ENCODE measurements at places on chromosomes 2 and 18.
A peak's percentile ranks its signal among the peaks of the same experiment; 100 is the strongest.

- DNase-seq, result peak; percentile 96
Measured at GRCh38 chr2:20578895-20579825, 71.7 kb downstream of the HS1BP3 start.

DNA sequence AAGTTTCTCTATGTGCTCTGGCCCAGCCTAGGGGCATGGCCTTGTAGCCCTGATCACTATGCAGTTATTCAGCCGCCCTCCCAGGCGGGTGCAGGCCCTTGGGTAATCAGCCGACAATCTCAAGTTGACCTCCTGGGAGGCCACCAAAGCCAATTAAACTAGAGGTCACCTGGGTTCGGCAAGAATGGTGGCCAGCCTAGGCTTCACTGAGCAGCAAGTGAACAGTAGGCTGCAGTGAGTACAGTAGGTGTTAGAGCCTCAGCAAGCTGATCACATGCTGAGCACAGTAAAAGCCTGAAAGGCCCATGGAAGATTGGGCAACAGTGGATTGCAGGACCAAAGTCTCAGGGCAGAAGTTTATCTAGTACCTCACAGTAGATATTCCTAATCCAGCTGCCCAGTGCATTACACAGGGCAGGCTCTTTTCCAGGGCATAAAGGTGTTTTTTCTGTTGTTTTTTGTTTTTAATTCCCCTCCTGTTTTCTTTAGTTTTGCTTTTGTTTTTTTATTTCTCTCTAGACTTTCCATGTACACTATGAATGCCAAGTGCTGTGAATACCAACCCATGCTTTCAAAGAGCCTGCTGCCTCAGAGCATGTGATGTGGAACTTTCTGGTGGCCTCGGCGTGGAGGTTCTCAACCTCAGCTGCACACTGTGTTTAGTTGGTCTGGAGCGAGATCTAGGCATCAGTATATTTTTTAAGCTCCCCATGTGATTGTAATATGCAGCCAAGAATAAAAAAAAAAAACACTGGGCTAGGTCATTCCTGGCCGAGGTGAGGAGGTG, 55.9 kb upstream of the ATL2 start:
- no peak for DNase-seq

GRCh38 chr18:24868760-24869237, 408.4 kb downstream of the HRH4 start:
- DNase-seq, result no peak

GRCh38 chr2:135140606-135141005, 88.5 kb downstream of the RAB3GAP1 start:
- DNase-seq, result no peak

GRCh38 chr18:41809652-41810051, 145.4 kb upstream of the PIK3C3 start:
- peak; percentile 16 for DNase-seq

GRCh38 chr2:202604699-202605098, 30.1 kb upstream of the FAM117B start:
- no peak for DNase-seq

GRCh38 chr2:134933732-134934131, 15.1 kb downstream of the CCNT2 start:
- DNase-seq, result no peak

DNA sequence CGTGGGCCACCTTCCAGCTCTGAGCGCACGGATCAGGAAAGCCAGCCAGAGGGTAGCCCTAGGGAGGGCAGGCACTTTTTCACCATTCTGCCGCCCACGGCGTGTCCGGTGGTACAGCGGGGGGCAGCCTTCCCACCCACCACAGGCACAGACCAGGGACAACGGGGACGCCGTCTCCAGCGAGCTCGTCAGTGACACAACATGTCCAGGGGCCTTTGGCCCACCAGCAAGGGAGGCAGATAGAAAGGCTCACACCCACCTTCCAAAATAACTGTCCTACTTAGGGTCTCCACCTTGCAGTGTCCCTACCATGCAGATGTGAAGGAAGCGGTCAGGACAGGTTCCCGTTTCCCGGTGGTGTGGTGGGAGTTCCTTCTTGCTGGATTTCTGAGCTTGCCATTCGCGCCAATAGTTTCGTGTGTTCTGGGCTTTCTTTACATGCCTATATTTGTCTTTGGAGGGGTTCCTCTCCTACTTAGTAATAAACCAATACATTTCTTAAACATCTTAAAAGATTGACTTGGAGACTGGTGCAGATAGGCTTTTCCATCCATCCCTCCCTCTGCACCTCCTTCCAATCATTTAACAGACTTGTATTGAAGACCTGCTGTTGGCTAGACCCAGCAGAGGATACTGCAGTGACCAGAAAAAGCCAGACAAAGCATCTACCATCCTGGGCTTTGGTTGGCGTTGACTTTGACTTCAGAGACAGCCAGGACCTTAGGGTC, 872 bp downstream of the ASB1 start:
- peak; percentile 13 for DNase-seq

DNA sequence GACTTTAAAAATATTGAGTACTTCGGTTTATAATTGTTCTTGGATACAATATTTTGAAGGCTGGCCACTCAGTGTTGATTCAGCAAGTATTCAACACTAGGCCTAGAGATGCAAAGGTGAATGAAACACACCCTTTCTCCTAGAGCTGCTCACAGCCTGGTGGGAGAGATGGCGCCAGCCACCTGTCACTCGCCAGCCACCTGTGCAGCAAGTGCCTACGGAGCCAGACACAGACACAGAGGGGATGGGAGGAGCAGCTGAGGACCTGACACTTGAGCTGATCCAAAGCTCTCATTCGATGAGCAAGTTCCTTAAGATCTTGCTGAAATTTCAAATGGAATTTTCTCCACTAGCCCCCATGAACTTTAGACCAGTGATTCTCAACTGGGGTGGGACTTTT, 151.1 kb upstream of the RIOK3 start:
- DNase-seq, result no peak

DNA sequence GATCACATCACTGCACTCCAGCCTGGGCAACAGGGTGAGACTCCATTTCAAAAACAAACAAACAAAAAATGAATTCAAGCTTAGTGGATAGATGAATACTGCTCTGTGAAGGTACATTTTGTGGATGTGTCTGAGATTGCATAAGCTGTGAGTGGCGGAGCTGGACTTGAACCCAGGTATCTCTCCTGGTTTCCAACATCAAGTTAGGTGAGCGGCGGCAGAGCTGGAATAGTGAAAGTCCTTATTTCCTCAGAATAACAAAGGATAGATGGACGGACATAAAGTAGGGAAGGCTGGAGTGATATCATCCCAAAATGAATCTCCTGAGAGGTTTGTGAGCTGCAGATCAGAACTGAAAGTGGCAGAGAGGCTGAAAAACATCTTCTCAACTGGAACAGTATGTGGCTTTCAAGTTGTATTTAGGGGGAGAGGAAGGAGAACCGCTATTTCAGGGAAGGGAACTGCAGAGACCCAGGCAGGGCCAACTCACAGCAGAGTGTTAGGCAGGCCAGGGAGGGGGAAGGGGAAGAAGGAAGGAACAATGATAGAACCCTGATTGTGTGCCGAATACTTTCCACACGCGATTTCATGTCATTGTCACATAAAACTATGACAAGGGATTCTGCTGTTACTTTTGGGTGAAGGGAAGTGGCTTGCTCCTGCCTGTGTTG, 106.2 kb downstream of the LPIN1 start:
- no peak for DNase-seq

DNA sequence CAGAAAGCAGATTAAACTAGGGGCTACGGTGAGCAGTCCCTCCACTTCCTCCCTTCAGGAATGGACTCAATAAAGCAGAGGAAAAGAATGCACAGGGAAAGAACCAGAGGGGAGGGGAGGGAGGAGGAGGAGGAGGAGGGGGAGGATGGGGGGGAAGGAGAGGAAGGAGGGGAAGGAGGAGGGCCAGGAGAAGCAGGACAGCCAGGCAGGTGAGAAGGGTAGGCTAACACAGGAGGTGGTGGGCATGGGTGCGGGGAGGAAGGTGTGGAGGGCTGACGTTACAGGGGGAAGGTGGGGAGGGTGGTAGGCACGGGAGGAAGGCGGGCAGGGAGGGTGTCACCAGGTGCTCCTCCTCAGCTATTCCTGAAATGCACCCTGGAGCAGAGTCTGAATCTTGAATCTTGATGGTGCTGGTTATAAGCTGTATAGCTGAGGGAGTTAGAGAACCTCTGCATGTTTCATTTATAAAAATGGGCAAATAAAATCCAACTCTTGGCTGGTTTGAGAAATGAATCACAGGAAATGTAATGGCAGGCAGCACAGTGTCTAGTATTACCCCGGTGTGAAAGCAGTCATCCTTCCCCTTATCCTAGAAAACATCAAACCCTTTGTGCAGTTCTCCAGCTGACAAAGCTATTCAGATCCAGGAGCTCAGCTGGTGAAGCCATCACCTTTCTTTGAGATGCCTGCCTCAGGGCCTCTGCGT, 3.4 kb downstream of the TMEM18 start:
- no peak for DNase-seq

- DNase-seq, result no peak
Measured at GRCh38 chr2:42099438-42100173, 51.8 kb downstream of the PKDCC start.

GRCh38 chr2:181367906-181368435, 89.2 kb upstream of the ITGA4 start:
- DNase-seq, result no peak

DNA sequence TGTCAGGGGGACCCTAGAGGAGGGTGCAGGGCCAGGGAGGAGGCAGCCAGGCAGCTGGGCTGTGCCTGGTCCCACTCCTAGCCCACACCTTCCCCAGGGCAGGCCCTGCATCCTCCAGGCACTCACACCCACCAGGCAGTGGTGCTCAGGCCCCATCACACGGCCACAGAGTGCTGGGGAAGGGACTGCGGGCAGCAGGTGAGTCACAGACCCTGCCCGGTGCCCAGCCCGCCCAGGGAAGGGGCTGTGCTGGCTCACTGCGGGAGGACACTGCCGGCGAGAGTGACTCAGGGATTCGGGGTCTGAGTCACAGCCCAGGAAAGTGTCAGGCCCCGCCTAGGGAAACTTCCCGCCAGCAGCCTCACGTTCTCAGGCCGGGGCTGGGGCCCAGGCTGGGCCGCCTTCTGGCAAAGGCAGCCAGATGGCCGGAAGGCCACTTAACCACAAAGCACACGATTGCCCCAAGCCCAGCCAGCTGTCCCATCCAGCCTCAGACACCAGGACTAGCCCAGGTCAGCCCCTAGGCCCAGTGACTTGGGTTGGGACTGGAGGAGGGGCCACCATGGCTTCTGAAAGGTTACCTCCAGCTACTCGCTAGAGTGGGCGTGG, 42.2 kb downstream of the BIN1 start:
- peak; percentile 84 for DNase-seq

- DNase-seq, result peak; percentile 19
Measured at GRCh38 chr2:236343400-236344161, 79.4 kb upstream of the ASB18 start.

DNA sequence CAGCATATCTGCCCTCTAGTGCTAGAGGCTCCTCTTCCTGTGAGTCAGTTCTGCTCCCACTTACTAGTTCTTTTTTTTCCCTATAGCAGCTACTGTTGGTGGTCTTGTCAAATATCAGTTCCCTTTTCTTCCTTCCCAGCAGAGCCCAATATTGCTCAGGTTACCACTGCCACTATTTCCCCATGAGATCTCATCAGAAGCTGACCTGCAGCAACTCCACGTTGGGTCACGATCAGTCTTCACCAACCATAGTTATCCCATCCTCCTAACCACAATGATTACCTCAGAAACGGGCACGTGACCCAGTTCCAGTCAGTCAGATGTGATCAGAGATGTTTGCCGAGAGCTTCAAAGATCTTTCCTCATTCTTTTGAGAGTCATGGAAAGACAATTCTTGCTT, 59.7 kb upstream of the CAPN13 start:
- no peak for DNase-seq

DNA sequence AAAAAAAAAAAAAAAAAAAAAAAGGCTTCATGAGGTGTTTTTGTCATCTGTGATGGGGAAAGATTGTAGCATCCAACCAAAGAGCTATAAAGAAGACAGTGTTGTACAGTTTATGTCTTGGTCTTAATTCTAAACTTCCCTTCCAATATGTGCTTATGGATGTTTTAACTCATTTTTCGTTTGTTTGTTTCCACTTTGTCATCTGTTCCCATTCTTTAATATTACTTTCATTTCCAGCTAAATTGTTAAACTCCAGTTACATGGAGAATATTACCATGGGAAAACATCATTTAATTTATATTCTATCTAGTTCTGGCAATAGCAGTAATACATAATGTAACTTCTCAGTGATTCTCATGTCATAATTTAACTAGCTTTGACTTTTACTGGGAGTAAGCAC, 344.1 kb upstream of the NRP2 start:
- no peak for DNase-seq

DNA sequence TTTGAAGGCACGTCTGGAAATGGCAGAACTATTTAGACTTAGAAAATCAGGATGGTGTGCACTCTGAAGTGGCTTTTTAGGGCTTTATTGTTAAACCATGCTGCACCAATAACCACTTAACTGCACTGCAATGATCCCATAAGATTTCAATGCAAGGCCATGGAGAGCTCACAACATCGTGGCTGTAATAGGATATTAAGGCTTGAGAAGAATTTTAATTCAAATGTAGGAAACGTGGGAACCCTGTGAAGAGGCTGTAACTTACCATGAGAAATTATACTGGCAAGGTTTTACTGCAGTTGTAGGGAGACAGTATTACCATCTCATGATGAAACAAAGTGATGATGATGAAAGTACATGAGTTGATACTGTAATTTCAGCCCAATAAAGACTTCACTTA, 242.5 kb downstream of the AFF3 start:
- DNase-seq, result no peak

GRCh38 chr2:158716121-158716791, 78.9 kb upstream of the DAPL1 start:
- no peak for DNase-seq

DNA sequence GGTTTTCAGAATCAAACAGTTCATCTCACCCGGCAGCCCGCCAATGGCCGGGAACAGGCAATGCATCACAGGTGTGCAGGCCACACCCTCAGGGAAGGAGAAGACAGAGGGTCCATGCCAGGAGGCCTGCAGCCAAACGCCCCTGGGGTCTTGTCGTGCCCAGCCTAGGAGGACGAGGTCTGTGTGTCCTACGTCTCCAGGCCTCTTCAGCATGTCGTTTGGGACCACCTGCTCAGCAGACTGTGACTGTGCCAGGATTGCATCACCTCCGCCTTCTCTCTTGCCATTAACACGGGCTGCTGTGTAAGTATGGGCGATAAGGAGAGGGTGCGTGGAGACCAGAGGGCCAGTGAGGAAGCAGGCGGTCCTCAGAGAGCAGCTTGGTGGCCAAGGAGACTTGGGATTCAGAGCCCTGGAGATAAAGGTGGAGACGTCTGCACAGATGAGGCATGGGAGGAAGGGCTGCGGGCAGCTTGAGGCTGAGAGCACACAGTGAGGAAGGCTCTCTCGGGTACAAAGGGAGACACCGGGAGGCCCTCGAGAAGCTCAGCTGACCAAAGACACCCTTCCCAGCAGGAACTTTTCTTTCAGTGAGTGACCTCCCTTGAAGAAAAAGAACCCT, 37.4 kb upstream of the KLHL29 start:
- no peak for DNase-seq

GRCh38 chr2:167333245-167333644, 445.0 kb downstream of the XIRP2 start:
- no peak for DNase-seq
